ENCODE measurements at places on chromosomes 7 and 10.

DNA sequence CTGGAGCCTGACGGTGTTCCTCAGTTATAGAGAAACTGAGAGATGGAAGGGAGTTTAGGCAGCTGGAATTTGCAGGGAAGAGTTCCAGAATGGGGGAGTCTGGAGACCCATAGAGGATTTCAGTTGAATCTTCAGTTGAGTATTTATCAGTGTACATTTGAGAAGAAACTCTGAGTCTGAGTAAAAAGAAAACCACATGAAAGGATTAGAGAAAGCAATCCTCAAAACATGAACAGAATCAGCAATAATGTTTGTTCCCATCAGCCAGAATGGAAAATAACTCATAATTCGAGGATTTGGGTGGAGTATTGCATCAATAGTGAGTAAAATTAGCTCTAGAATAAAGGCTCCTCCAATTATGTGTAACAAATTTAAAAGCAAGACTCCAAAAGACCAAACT is 130.0 kb upstream of the AHR start:
- DNase-seq = no peak

DNA sequence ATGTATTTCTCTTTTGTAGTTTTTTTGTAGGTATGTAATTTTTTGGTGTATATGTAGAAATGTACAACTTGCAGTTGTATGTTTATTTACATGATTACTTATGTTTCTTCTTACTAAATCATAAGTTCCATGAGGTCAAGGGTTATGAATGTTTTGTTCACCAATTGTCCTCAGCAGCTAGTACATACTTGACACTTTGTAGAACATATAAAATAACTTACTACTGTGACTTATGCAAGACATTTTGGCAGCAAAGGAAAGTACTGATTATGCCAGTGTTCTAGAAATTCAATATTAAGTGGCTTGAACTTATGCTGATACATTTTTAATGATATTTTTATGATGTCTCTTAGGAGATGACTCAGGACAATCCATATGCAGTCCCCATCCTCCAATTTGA is 209.6 kb downstream of the DKK1 start:
- DNase-seq = no peak

DNA sequence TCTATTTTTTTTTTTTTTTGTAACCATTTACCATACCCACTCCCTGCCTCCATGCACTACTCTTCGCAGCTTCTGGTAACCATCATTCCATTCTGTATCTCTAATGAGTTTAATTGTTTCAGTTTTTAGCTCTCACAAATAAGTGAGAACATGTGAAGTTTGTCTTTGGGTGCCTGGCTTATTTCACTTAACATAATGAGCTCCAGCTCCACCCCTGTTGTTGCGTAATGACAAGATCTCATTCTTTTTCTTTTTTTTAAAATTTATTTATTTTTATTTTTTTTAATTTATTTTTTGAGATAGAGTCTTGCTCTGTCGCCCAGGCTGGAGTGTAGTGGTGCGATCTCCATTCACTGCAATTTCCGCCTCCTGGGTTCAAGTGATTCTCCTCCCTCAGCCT is 142.3 kb upstream of the PCLO start:
- DNase-seq = no peak

GRCh38 chr7:45253368-45253767 is 95.8 kb downstream of the RAMP3 start:
- DNase-seq = no peak

DNA sequence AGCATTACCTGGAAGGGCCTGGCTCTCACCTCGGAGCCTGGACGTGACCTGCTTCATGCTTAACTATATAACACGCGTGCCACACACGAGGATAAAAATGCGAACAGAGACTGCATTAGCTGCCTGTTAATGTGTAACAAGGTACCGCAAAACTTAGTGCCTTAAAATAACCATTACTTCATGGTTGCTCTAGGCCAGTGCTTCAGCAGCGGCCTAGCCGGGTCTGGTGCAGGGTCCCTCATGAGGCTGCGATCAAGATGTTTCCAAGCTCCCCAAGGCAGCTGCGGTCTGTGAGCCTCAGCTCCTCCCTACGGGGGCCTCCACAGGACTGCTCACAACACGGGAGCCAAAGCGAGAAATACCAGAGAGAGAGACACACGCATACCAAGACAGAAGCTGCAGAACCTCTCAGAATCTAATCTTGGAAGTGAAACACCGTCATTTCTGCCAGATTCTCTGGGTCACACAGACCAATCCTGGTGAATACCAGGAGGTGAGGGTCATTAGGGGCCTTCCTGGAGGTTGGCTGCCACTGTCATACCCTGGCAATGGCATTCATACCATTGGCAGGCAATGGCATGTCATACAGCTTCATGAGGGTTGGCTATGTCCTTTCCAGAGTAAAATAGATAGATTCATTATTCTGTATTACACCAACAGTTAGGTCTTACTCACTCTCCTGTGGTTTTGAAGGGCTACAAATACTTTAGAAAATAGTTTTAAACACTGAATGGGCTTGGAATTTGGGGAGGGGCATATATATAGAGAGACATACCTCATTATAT is 94.5 kb downstream of the HIPK2 start:
- DNase-seq = no peak

DNA sequence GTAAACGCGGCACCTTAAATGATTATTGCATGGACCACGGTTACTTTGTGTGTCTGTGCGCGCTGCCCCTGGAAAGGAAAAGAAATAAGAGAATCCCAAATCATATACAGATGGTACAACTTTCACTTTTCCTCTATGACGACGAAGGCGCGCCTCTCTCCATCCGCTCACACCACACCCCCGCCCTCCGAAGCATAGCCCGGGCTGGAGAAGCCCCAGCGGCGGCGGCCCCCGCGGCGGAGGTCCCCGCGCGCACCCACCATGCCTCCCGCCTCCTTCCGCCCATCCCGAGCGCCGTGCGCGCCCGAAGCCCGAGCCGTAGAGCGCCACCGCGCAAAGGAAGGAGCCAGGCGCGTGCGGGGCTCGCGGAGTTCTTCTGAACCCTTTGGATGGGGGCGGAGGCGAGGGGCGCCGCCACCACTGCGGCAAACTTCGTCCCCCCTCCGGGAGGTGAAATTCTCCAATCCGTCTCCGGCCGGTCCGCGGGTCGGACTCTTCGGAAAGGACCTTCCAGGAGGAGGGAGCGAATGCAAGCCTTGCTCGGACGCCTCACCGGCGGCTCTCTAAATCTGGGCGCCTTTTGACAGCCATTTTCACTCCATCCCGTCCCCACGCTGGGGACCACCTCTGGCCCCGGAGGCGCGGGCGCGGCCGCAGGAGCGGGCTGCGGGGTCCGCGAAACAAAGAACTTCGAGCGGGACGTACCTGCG is 588 bp downstream of the GLI3 start:
- no peak for DNase-seq

- peak; percentile 65 for DNase-seq
Observed at GRCh38 chr7:139095194-139095659, 14.3 kb downstream of the ZC3HAV1 start.

DNA sequence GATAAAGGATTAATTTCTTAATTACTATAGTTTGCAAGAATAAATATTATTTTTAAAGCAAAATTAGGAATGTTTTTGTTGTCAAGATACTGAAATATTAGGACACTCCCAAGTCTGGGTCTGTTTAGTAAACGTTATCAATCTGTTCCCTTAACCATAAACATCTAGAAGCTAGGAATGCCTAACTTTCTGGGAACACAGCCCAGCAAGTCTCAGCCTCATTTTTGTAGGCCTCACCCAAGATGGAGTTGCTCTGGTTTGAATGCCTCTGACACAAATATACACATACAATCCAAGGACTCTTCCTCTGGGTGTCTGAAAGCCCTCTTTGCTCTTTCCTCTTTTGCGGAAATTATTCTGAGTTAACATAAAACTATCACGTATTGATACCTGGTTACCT is 487.4 kb upstream of the CELF2 start:
- no peak for DNase-seq

DNA sequence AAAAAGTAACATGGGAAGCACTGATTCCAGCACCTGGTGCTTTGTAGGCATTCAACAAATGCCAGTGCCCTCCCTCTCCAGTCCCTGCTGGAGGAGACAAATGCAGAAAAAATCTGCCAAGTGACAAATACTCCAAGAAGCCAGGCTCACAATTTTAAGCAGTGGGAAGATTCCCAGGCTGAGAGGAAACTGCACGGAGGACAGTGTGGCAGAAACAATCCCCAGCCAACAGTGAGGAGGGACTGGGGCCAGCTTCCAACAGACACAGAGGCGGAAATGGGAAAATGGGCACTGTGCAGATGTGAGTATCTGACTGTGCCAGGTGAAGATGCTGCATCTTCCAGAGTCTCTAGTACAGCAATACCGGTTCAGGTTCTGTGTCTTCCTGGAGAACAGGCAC is 106.3 kb downstream of the SLIT1 start:
- no peak for DNase-seq

DNA sequence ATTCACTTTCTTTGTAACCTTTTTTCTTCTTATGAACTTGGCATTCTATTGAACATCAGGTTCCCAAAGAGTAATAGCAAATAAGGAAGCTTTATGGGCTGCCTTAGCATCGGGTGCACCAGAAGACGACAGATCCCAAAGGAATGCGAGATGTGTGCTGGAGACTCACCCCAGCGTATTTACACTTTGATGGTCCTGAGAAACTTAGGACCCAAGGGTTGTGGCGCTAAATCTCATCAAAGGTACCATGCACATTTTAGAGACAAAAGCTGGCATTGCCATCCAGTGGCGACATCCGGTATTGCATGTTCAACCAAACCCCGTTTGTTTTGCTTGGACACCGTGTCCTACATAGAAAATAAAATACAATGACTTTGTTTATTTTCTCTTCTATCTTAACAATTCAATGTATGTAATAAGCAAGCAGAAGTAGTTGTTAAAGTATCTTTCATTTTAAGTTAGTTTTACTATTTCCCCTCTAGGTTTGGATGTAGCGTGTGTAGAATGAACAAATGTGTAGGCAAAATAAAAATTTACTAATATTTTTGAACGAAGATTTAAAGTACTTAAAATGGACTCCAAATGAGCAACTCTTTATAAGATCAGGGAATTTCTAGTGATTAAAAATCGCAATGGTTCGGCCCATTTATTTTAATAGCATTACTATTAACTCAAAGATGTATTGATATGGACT is 1154.8 kb downstream of the GATA3 start:
- peak; percentile 79 for DNase-seq

GRCh38 chr10:131571346-131571745 is 259.8 kb upstream of the TCERG1L start:
- no peak for DNase-seq

DNA sequence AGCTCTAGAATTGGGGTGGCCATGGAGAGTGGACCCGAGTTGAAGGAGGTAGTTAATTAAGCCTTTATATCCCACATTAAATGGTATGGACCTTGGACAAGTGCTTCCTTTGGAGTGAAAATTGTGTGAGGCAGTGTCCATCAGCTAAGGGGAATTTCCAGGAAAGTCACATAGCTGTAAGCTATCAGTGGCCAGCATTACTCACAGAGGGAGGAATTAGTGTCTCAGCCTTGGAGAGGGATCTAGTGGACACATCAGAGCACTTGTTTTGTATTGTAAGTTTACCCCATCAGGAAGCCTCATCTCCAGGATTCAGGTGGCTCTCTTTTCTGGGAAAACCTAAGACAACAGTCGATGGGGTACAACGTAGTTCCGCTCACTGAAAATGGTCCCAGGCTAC is 416.7 kb downstream of the TFEC start:
- no peak for DNase-seq

GRCh38 chr10:110209454-110209925 is 2.1 kb downstream of the MXI1 start:
- DNase-seq = peak; percentile 66

GRCh38 chr10:118708571-118708970 is 46.2 kb downstream of the CACUL1 start:
- no peak for DNase-seq

- DNase-seq = no peak
Observed at GRCh38 chr7:99030951-99031350, 113.0 kb downstream of the SMURF1 start.

- no peak for DNase-seq
Observed at GRCh38 chr10:79615577-79615976, 4.8 kb downstream of the SFTPA1 start.

DNA sequence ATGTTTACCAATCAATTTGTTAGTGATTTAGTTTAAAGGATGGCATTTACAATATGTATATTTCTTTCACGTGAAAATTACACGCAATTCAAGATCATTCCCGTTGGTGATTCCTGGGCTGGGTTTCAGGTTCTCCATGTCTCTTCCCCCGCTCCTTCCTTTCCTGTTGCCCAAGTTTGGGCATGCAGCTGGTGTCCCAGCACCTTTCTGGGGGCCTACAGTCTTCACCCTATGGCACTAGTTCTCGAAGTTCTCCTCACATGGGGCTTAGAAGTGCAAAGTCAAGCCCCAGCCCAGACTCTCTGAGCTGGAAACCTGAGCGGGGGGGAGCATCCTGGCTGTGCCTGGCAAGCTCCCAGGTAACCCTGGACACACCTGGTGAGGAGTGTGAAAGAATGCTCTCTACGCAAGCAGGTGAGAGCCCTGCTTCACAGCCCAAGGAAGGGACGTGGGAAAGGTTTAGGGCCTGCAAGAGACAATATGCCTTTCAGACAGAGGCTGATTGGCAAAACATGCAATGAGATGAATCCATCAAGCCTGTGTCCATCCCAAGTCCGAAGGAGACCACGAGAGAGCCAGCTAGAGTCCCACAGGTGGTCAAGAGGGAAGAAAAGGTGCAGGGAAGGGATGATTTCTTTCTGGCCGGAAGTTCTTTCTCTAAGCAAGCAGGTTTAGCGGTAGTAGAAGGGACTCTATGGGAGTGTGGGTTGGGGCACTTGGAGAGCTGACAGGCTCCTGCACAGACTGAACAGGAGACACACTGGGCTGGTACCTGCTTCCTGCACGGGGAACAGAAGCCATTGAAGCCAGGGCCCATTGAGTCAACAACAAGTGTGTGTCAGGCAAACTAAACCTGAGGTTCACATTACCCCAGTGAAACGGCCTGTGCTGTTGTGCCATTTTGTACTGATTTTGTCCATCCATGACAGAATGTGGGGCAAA is 131.1 kb downstream of the ADARB2 start:
- DNase-seq = no peak

GRCh38 chr7:108347616-108348015 is 108.6 kb downstream of the NRCAM start:
- DNase-seq = no peak

DNA sequence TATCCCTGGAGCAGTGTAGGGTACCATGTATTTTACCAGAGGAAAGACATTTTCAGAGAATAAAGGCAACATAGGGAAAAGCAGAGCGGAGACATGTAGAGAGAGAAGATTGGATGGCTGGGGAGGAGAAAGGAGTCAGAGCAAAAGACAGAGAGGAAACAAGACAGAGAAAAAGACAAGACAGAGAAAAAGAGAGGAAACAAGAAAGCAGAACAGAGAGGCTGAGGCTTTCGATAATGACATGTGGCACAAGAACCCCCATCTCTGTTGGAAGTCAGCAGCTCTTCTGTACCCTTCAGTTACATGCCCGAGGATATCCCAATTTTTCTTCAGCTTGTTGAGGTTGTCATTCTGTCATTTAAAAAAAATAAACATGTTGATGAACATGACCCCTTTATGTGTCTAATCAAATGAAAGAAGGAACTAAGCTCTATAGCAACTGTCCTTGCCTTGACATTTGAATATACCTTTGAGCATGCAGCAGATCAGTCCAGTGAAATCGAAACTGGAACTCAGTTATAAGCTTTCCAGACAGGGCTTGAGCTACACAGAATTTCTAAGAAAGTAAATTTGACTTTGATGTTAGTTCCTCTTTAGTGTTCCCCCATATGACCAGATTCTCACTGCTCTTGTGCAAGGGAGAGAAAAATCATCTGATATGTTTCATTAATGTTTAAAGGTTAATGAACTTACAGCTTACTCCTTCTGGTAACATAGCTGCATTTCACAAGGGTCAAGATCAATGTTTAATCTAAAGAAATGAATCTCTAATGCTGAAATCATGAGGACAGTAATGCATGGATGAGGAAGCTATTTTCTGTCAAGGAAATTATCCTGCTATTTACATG is 75.1 kb upstream of the SP4 start:
- no peak for DNase-seq

- no peak for DNase-seq
Observed at GRCh38 chr10:128567551-128567950, 441.3 kb upstream of the MKI67 start.
